ENCODE measurements at places on chromosomes 7 and 10. TPM values are rescaled to one million over a fixed set of nuclear protein-coding genes. Genes with fewer than 3 reads are reported as not detected.

DNA sequence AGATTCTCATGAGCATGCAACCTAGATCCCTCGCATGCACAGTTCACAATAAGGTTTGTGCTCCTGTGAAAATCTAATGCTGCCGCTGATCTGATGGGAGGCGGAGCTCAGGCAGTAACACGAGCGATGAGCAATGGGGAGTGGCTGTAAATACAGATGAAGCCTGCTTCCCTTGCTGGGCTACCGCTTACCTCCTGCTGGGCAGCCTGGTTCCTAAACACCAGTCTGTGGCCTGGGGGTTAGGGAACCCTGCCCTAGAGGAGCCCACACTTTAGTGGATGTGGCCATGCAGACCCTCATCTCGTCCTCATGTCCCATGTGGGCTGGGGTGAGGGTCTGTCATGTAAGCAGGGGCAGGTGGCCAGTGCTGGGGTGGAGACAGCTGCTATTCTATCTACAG, 417.6 kb downstream of the GLRX3 start:
- DNase-seq = no peak

DNA sequence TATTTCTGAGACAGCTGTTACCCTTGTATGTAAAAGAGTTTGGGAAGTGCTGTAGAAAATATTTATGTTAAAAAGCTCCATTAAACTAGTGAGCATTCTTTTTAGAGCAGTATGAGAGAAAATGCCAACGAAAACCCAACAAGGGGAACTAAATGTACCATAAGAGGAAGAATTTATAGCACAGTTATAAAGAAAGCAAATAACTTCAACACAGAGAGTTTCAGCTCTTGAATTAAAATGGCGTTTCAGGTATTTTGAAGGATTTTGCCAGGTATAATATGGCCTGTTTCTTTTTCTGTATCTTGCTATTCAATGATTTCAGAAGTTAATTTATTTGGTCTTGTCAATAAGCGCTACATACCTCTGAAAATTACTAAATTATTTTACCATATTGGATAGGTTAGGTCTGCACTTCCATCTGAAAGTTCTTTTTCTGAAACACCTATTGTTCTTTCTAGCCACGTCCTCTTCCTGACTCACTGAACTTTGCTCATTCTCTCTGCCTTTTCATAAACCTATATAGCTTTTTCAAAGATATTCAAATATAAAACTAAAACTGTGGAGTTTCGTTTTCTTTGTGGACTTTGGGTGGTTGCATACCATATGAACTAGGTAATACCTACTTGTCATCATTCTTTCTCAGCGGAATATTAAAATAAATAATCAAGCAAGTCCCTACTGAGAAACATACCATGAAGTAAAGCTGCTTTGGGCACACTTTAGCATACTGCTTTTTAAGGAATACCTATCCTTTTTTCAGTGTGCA, 136.1 kb downstream of the SEMA3A start:
- peak; percentile 82 for DNase-seq

POLL gene
- 42.3 TPM for total RNA-seq

EBLN1 gene
- total RNA-seq = not detected

- DNase-seq = peak; percentile 45
Measured at GRCh38 chr10:86888585-86889381, 68.6 kb downstream of the MMRN2 start.

GRCh38 chr10:126972635-126973414, 67.6 kb downstream of the DOCK1 start:
- peak; percentile 72 for DNase-seq

NRAP gene
- not detected for total RNA-seq

SHTN1 gene
- total RNA-seq = 6.0 TPM

GRCh38 chr10:45457487-45457886, 83.5 kb downstream of the ALOX5 start:
- DNase-seq = no peak

GRCh38 chr10:48633381-48634197, 28.7 kb upstream of the ARHGAP22 start:
- no peak for DNase-seq

GPR146 gene
- not detected for total RNA-seq

DNA sequence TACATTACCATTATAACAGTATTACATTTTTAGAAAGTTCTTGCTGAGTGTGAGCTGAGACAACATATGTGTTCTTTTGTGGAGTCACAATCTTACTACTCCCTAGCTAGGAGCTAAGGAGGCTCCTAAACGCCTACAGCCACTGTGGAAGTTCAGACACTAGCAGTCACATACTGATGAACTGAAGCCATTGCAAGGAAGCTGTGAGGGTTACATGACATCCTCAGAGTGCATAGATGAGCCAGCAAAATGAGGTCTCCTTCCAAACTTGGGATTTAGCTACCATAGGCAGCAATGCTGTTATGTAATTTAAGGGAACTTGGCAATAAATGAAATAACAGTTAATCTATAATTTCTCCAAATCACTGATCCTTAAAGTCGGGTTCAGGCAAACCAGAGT, 10.8 kb upstream of the ST7 start:
- DNase-seq = no peak

DNA sequence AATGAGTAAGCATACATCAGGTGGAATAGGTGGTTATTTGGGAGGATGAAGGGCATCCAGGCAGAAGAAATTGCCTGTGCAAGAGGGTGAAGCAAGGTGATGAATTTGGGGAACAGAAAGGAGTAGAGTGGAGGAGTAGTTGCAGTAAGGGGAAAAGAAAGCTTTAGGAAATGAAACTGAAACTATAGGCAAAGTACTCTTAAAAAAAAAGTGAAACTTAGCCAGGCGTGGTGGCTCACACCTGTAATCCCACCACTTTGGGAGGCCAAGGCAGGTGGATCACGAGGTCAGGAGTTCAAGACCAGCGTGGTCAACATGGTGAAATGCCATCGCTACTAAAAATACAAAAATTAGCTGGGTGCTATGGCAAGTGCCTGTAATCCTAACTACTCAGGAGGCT, 17.6 kb downstream of the NUP205 start:
- no peak for DNase-seq

DNA sequence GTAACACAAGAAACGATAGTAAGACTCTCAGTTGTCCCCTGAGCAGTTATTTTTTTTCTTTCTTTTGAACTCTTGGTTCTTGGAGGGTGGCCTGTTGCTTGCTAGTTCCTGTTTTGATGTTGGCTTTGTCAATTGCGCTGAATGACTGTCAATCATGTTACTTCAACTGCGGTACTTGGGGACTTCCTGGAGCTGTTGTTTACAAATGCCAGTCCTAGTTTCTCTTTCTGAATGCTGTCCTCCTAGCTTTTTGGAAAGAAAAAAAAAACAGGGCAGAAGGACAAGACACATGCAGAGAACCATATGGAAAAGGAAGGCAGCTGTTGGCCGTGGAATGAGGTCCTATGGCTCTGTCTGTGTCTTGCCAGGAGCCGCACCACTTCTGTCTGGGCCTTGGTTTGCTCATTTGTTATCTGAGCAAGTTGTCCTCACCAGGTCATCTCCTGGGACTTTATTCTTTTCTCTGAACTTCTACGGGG, 7.0 kb upstream of the PDCD4 start:
- no peak for DNase-seq

GRCh38 chr7:2978408-2978807, 65.3 kb downstream of the CARD11 start:
- peak; percentile 46 for DNase-seq

CLIP2 gene
- total RNA-seq = 34.3 TPM

All from mammary epithelial cell (primary cell).